ENCODE measurements at places on chromosomes 13 and 19. TPM values are rescaled to one million over a fixed set of nuclear protein-coding genes. Genes with fewer than 3 reads are reported as not detected.

The EDNRB gene
- not detected for total RNA-seq

DNA sequence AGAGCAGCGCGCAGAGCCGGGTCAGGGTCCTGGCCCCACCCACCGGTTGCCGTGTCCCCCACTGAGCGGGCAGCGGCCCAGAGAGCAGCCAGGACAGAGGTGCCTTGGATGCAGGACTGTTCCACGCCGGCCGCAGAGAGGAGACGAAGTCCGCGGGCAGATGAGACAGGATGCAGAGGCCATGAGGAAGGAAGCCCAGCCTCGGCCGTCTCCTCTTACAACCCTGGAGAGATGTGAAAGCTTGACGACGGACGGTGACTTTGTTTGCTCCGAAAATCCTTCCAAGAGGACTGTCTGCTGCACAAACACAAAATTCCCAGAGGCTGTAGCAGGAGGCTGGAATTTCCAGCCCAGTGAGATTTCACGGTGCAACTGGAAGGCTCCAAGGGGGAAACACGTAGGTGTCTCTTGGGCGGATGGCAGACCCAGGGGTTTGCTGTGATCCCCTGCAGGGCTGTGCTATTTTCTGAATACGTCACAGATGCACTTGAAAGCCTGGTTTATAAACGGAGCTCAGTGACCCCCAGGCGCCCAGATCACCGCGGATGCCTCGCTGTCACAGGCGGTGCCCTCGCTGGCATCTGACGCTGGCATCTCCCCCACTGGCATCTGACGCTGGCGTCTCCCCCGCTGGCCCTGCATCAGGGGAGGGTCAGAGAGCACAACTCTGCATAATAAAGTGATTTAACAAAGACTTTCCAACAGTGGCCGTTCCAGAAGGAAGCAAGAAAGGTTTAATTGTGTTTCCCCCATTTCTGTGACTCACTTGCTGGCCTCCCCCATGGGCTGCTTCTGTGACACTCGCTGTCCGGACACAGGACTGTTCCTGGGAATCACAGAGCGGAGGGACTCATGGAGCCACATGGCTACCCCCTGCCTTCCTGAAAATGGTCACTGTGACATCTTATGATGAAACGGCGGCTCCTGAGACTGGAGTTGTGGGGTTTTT is 62.0 kb upstream of the C13orf46 start:
- H3K4me3 ChIP-seq: no peak overlapping the region
- H3K27ac ChIP-seq: no peak overlapping the region
- H3K27me3 ChIP-seq: no peaks in the 10 kb centered on the region
- DNase-seq: no peak
- peaks cover 19% of the 10 kb centered on the region for H3K36me3 ChIP-seq

DNA sequence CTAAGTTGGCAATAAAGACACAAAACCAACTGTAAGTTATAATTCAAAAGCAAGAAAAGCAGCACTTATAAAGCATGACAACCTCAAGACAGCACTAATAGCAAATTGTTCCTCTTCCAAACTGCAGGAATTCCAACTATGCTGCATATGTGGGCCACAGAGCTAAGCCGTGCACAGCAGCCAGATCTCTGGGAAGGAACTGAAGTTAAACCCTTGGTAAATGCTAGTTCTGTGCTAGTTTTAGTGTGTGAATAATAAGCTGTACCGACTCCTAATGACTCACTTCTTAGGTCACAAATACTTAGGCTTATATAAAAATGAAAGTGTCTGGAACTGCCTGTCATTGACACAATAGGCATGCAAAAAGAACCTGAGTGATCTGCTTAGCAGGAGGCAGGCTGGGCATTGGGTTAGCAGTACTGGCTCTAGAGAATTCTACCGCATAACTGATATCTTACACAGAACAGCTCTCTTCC is 21.2 kb upstream of the GTF3A start:
- no peak overlapping the region for H3K27ac ChIP-seq
- H3K4me1 ChIP-seq: peaks cover 8% of the 10 kb centered on the region
- no peak for DNase-seq

GRCh38 chr19:577439-578392 is 5.3 kb downstream of the BSG start:
- H3K27ac ChIP-seq: no peak overlapping the region
- H3K27me3 ChIP-seq: no peaks in the 10 kb centered on the region
- peaks cover 26% of the 10 kb centered on the region for H3K4me1 ChIP-seq
- no peak for DNase-seq
- no peaks in the 10 kb centered on the region for H3K36me3 ChIP-seq
- no peak overlapping the region for H3K4me3 ChIP-seq

DNA sequence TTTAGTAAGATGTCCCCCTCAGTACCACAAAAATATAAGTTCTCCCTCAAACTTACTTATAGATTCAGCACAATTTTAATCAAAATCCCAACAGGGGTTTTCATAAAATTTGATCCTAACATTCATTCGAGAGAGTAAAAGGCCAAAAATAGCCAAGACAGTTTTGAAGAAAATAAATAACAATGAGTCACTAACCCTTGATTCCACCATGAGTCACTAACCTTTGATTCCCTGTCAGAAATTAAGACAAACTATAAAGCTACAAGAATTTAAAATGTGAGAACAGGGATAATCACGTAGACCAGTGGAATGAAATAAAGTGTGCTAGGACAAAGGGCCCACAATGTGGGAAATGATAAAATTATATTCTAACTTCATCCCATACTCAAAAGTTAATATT is 320.3 kb downstream of the SUCLA2 start:
- no peak overlapping the region for H3K4me3 ChIP-seq
- H3K4me1 ChIP-seq: no peaks in the 10 kb centered on the region
- no peak overlapping the region for H3K27ac ChIP-seq
- H3K27me3 ChIP-seq: no peaks in the 10 kb centered on the region
- DNase-seq: no peak
- H3K36me3 ChIP-seq: no peaks in the 10 kb centered on the region

All from activated CD4-positive, alpha-beta memory T cell treated with anti-CD3 and anti-CD28 coated beads for 36 hours (primary cell).